ENCODE measurements at places on chromosomes 7 and 10.

DNA sequence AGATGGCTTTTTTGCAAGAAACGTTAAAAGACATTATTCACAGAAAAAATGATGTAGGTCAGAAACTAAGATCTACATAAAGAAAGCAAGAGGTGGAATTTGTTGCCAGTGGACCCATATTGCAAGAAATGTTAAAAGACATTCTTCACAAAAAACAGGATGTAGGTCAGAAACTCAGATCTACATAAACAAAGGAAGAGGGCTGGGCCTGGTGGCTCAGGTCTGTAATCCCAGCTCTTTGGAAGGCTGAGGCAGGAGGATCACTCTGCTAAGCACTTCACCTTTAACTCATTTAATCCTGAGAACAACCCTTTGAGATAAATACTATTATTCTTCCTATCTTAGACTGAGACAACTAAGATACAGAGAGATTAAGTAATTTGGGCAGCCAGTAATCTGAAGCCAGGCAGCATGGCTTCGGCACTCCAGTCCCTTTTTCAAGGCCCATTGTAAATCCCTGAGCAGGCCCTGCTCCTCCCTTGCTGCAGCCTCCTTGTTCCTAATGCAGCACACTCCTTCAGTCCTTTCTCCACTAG lies 11.6 kb downstream of the ZFAND4 start:
- no peak for DNase-seq

DNA sequence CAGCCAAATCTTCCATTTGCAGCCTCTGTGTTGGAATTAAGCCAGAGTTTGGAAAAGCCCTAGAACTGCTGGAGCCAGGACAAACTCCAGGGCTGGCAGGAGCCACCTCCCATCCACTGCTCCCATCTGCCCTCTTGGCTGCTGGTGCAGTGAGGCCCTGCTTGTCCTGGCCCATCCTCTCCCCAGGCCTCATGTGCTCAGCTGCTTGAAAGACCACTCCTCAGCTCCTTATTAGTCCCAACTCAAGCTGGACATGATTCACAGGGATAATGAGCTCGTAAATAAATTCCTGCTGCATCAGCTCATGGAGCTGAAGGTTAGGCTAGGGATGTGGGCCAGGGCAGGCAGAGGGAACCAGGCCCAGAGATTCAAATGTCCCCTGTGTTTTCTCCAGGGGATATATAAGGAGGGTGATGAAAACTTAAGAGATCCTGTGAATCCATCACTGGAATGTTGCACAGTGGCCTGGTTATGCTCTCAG lies 282.8 kb downstream of the RPS24 start:
- no peak for DNase-seq

GRCh38 chr7:38940774-38941173 lies 31.8 kb upstream of the VPS41 start:
- DNase-seq, result no peak

DNA sequence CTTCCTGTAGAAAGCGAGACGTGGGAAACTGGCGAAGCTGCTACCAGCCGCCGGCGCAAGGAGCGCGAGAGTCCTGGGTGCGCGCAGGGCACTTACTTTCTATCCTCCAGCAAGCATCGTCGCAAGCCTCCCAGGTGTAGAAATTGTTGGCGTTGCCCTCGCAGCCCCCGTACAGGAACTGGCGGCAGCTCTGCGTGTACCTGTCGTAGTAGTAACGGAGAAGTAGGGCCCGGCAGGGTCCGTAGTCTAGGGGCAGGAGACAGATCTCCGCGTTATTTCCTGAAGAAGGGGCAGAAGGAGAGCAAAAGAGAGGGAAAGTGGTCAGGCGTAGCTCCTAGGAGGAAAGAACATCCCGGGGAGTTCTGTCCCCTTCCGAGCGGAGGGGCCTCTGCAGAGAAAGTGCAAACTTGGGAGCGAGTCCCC lies 501 bp downstream of the TFPI2 start:
- no peak for DNase-seq

GRCh38 chr10:58625070-58625469 lies 112.4 kb downstream of the BICC1 start:
- no peak for DNase-seq

GRCh38 chr10:122861711-122862161 lies 16.1 kb upstream of the CUZD1 start:
- no peak for DNase-seq

GRCh38 chr7:128132426-128133069 lies 101.3 kb upstream of the LRRC4 start:
- DNase-seq, result no peak

DNA sequence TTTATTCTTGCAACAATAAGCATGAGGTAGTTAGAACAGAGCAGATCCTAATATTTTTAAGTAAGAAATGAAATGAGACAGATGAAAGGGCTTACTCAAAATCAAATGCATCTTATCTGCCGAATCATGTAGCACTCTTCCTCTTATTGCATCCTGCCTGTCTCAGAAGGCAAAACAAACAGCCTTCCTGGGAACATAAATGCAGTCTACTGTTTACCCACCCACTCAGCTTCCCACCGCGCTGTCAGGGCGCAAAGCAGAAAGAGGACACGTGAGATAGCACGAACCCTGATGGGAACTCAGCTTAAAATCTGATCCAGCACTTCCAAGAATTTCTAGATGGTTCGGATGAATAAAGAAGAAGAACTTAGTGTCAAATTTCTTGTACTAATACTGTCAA lies 114.4 kb upstream of the CDK1 start:
- no peak for DNase-seq

DNA sequence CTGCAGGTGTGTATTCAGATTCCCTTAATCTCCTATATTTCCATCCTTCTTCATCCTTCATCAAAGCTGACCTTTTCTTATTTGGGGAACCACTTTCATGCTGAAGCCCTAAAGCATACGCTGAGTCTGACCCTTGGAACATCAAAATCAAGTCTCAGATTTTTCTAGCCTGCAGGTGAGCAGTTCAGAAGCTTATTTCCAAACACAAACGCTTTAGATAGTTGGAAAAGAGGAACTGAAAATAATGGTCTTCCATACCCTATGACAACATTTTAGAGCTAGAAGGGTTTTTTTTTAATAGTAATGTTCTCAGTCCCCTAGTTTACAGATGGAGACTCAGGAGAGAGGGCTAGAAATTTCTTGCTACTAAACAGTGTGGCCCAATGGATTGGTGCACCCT lies 1.6 kb upstream of the AGK start:
- no peak for DNase-seq

DNA sequence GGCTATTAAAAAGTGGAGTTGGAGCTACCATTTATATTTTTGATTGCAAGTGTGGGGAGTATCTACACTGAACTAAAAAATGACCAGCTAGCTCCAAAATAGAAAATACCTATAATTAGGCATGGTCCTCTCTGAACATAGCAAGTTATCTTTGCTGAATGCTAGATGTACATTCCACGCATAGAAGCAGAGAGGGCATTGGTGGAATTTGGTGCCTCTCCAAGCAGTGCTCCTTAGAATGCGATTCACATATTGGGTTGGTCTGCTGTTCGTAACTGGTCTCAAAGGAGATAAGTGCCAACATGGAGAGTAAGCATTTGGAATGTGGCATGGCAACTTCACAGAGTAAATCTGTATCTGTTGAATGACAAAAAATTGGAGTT lies 196.2 kb downstream of the PTN start:
- DNase-seq, result no peak
